ENCODE measurements at places on chromosomes 13 and 19.

- DNase-seq = no peak
Observed at GRCh38 chr19:18991006-18991405, 42.3 kb downstream of the SUGP2 start.

GRCh38 chr13:52348983-52349780, 56.8 kb downstream of the THSD1 start:
- DNase-seq = no peak

- DNase-seq = no peak
Observed at GRCh38 chr19:50459638-50460037, 16.7 kb upstream of the EMC10 start.

- no peak for DNase-seq
Observed at GRCh38 chr13:50286324-50286723, 271.1 kb downstream of the KCNRG start.

DNA sequence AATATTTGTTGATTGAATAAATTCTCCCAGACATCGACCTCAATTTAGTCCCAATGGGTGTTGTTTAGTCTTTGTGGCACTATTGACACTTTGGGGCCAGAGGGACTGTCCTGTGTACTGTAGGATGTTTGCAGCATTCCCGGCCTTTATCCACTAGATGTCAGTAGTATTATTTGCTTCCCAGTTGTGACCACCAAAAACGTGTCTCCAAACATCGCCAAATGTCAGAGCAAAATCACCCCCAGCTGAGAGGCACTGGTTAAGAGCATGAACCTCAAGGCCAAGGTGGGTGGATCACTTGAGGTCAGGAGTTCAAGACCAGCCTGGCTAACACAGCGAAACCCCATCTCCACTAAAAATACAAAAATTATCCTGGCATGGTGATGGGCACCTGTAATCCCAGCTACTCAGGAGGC, 15.4 kb downstream of the NLRP12 start:
- no peak for DNase-seq

- no peak for DNase-seq
Observed at GRCh38 chr13:43389983-43390382, 366.6 kb downstream of the DNAJC15 start.

DNA sequence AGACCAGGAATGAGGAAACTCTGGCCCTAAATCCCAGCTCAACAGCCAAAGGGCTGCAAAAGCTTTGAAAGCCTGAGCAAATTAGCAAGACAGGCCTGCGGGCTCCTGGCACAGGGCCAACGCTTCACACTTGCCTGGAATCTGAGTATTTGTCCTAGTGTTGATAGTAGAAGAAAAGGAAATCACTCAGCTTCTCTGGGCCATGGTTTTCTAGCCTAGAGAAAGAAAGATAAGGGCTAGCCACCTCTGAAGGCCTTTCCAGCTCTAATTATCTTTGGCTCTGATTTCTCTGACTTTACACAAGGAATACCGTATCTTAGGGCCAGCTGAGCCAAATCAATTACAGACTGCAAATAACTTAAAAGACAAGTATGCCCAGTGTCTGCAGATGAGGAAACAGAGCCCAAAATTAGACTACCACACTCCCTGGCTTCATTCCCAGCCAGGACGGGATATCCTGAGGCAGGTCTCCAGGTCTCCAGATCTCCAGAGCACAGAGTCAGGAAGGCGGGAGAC, 69.6 kb downstream of the STK24 start:
- no peak for DNase-seq

- DNase-seq = peak; percentile 68
Observed at GRCh38 chr19:58182989-58183816, at the start of gene ZNF274. Gene ZNF274 (plus strand): TSS chr19:58183061. CDS start chr19:58183966, 905 bp downstream.
